ENCODE measurements at places on chromosomes 13 and 19.

GRCh38 chr19:4577020-4577782 is 17.7 kb upstream of the SEMA6B start:
- peak; percentile 70 for DNase-seq

DNA sequence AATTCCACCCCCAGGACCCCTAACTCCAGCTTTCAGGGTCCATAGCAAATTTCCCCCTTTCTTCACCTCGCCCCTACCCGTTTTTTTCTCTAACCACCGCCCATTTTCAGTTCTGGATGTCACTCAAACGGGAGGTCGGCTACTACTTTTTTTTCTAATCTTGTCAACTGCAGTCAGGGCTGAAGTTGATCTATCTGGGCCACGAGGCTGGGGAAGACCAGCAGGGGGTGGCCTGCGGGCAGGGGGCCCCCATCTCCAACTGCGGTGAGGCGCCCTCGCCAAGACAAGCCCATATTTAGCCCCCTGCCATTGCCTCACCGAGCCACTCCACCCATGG is 748 bp downstream of the LHFPL6 start:
- DNase-seq = no peak

DNA sequence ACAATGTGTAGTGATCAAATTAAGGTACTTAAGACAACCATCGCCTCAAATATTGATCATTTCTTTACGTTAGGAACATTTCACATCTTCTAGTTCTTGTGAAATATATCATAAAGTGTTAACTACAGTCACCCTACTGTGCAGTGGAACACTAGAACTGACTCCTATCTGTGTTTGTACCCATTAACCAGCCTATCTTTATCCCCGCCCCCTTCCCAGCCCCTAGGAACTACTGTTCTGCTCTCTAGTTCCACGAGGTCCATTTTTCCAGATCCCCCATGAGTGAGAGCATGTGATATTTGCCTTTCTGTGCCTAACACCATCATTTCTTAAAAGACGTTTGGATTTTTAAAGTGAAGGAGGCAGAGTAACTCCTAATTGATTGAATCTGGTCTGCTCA is 24.4 kb upstream of the GGACT start:
- DNase-seq = no peak

DNA sequence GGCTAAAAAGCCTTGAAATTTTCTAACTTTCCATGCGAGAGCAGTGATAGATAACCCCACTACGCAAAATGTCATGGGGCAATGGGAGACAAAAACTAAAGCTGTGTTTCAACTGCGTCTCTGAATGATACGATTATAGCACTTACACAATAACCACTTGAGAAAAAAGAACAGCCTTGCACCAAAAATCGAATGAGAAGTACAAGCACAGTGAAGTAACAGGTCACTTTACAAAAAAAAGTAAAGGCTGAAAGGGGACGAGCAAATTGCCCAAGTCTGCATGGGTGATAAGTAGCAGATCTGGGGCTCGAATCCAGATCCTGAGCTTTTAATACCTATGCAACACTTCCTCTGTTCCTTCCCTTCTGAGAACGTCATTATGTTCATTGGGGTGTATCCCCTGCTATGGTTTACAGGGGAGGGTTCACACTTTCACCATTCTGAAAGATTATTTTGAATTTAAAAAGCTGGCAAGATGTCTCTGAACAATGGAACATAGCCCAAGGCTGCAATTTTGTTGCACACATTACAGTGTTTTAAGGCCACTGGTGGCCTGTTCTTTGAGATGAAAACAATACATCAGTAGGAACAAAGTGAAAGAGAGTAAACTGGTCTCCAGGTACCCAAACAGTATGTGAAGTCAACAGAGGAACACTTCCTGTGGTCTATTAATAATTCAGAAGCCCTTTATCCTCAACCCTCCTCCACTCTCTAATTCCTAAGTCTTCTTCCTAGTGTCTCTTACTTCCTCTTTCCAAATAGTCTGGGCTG is 3.2 kb downstream of the CPB2 start:
- DNase-seq = no peak

- DNase-seq = no peak
Observed at GRCh38 chr19:35755550-35756376, 1.1 kb downstream of the HSPB6 start.

DNA sequence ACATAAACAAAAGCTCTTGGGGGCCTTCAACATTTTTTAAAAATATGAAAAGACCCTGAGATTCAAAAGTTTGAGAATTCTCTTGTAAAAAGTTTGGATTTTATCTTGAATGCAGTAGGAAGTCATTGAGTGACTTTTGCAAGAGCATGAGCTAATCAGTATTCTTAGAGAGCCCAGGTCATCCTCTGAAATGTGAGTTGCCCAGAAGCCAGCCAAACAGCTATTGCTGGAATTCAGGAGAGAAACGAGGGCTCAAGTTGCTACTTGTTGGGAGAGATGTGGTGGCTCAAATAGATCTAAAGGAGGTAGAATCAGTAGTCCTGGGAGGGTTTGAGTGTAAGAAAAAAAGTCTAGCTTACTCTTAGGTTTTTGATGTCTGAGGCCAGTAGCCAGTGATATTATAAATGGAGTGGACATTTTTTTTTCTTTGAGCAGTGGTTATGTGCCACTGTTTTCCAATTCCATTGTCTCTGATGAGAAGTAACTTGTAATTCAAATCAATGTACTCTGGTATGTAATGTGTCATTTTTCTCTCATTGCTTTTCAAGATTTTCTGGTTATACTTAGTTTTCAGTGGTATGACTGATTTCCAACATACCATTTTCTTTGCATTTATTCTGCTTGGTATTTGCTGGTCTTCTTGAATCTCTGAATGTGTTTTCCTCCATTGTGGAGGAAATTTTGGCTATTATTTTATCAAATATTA is 30.7 kb downstream of the LMO7 start:
- DNase-seq = no peak

DNA sequence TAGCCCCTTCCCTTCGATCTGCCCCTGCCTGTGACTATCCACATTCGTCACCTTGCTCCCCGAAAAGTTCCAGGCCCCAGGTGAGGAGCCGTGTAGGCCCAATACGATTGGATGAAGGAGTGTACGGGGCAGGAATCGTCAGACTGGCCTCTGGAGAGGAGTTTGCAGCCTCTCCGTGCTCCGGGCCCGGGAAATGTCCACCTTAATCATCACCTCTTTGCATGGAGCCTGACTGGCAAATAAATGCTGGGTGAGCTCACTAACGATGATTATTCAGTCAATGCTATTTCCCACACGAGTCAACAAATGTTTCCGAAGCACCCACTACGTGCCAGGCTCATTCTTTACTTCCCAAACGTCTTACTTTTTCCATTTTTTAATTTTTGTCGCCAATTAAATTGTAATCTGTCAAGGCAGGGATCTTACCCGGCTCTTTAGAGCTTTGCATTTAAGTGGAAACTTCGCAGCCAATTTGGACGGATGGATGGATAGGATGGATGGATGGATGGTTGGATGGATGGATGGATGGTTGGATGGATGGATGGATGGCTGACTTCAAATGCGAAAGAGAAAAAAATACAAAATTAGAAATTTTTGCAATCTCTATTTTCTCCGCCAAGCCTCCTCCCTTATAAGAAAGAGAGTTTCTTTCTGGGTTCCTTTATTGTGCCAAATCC is 45.8 kb downstream of the TGDS start:
- no peak for DNase-seq

DNA sequence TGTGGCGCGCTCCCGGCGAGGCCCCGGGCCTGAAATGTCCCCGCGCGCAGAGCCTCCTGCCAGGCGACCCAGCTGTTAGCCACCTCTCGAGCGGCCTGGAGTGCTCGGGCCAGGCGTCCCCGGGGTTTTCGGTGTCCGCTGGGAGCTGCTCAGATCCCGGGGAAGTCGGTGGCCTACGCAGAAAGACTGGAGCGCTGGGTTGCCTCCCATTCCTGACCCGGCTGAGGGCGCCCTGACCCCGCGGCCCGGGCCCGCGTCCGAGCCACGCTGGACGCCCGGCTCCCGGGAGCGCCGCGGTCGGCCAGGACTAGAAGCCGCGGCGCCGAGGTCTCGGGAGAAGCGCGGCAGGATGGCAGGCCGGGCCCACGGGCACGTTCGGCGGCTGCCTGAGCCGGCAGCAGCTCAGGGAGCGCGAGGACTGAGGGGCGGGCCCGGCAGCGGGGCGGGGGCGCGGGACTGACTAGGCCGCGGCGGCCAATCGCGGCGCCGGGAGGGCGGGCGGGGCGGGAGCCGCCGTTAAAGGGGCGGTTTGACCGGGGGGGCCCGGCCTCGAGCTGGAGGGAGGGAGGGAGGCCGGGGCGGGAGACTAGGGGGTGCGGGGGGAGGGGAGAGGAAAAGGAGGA is 1.3 kb upstream of the ZIC2 start:
- DNase-seq = no peak

- DNase-seq = no peak
Observed at GRCh38 chr13:19861762-19862161, 1.7 kb downstream of the ZMYM5 start.

DNA sequence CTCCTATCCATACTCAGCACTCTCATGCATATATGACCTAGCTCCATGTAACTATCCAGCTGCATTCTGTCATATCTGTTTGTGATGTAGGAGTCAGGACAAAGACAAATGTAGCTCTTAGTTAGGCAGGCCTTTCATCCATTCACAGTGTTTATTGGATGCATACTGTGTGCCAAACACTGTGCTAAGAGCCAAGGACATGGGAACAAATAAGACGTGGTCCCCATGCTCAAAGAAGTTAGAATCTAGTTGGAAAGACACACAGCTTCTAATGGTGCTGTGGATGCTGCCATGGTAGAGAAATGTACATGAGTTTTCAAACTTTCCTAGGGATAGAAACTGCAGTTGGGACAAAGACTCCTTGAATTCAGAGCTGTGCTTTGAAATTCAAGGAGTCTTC is 31.7 kb upstream of the IL17D start:
- DNase-seq = no peak

- no peak for DNase-seq
Observed at GRCh38 chr13:110471156-110471832, 90.2 kb downstream of the RAB20 start.

- peak; percentile 23 for DNase-seq
Observed at GRCh38 chr13:99087954-99088491, 110.2 kb upstream of the DOCK9 start.

DNA sequence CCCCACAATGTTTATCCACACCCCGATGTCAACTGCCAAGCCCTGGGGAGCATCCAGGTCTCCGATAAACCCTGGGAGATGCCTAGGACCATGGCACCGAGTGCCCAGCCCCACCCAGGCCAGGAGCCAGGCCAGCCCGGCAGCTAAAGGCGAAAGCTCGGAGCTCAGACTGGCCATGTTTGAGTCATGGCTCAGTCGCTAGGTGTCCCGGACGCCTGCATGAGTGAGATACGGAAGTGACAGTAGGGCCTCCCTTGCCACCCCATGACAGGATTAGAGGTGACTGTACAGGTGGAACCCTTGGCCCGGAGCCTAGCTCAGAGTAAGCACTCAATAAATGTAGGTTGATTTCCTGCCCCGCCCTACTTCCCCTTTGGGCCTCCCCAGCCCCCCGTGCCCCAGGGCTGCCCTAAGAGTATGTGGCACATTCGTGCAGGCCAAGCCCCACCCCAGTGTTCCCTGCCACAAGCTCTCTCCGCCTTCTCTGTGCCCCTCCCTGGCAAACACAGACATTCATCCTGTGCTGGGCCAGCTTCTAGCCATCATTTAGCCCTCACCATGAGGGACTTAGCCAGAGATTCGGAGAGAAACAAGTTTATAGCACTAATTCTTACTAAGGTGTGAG is 5.8 kb upstream of the TPM4 start:
- DNase-seq = no peak

DNA sequence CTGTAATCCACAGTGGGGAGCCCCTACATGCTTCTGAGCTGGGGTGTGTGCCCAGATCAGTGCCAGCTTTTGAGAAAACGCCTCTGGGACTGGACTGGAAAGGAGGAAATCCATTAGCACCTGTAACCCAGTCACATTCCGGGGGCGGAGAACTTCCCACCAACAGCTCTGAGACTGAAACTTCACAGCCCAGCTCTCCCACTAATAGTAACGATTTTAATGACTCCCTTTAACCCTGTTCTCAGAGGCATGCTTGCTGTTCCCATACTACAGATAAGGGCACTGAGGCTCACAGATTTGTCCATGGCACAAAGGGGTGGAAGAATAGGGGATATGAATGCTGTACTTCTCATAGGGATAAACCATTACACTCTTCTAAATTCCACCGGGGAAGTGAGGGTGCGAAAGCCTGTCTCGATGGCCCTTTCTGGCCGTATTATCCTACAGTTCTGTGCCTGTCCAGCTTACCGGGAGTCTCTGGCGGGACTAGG is 851 bp downstream of the FBXO46 start:
- peak; percentile 33 for DNase-seq

DNA sequence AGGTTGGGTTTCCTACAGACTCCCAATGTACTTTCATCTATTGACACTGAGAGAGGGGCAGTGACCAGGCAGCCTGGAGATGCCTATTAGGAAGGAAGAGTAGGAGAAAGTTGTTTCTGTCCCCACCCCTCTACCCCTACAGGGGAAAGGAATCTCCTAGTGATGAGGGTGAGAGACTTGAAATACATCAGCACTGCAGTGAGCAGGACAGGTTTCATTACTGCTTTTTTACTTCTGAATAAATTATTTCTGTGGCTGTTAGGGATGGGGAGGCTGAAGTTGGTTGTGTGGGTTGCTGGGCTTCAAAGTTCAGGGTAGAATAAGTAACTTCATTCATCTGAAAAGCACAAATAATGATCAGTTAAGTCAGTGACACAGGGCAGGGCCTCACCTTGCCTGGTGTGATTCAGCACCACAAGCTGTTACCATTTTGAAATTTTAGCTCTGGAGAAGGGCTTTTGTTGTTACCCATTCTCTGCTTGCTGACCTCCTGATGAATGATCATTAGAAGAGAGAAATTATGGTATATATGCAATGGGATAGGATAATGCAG is 19.3 kb downstream of the CEACAM1 start:
- no peak for DNase-seq

- DNase-seq = no peak
Observed at GRCh38 chr19:16883522-16883921, 5.3 kb upstream of the F2RL3 start.

GRCh38 chr13:75687150-75687763 is 51.1 kb downstream of the LMO7 start:
- peak; percentile 14 for DNase-seq

- DNase-seq = no peak
Observed at GRCh38 chr19:18795540-18795939, 4.4 kb upstream of the COMP start.

GRCh38 chr13:32737111-32737571 is 150.9 kb downstream of the PDS5B start:
- DNase-seq = no peak

- no peak for DNase-seq
Observed at GRCh38 chr19:17512574-17512939, 1.1 kb downstream of the PGLS start.

DNA sequence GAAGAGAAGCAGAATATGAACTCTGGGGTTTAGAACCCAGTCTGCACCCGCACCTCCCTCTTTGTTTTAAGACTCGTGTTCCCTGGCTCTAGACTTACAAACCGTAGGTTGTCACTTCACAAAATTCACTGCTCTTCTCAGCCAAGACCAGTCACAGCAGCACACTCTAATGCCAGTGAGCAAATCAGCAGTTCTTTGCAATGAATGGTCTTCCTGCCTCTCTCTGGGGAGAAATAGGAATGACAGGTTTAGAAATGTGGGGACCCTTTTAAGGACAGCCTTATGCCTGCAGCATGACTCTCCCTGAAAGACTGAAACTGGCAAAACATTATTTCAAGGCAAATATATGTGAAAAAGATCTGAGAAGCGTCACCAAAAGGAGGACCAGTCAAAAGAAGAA is 156.9 kb downstream of the KCTD15 start:
- DNase-seq = no peak

- no peak for DNase-seq
Observed at GRCh38 chr13:48778610-48779009, 124.9 kb downstream of the CYSLTR2 start.

GRCh38 chr13:81610644-81611043 is 1269.7 kb upstream of the SPRY2 start:
- no peak for DNase-seq
